GM12878 (cell line): ENCODE measurements at places on chromosomes 5 and 9.

- DNase-seq, result no peak
Measured at GRCh38 chr5:33433303-33434240, 7.2 kb upstream of the TARS1 start.

GRCh38 chr5:67487862-67488261 lies 291.3 kb upstream of the CD180 start:
- DNase-seq, result no peak

DNA sequence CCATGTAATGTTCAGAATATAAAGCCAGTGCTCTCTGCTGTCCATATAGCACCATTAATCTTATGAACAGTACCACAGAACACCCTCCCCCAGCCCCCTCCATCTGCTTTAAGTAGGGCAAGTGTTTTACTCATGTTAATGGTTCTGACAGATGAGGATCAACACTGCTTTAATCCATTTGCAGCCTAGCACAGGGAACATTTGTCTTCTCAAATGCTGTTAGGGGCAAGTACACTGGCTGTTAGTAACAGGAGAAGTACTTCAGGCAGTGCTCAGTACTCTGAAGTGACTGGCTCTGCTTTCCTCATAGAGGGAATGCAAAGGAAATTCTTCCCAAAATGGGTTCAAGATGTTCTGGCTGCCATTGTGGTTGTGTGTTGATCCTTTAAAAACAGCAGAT lies 202.6 kb downstream of the DCP2 start:
- no peak for DNase-seq

DNA sequence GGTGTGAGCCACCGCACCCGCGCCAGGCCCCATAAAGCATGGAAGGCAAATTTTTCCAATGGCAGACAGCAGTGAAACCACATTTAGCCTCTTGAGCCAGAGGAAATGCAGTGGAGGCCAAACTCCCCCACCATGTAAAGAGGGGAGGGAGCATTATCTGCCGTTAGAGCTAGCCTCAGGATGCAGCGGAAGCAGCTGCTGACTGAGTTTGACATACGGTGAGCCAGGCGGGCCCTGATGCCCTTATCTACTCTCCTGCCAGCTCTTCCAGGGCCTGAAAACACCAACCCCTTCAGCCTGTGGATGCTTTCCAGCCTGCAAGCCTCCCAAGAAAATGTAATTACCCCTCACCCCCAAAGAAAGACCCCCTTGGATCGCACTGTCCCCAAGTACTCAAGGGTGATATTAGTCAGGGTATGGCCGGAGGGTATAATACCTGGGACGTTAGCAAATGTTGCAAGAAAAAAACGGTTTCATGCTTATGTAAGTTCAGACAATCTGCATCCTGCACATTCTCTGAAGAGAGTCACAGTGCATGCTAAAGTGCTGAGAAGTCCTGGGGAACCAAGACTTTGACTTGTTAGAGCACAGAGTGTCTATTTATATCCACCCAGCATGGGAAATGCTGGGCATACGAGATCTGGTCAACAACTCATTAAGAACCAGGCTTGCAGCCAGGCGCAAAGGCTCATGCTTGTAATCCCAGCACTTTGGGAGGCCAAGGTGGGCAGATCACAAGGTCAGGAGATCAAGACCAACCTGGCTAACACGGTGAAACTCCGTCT lies 11.3 kb upstream of the GGTA1 start:
- no peak for DNase-seq

GRCh38 chr9:129547063-129547462 lies 73.8 kb downstream of the C9orf50 start:
- no peak for DNase-seq

- DNase-seq, result no peak
Measured at GRCh38 chr9:110016340-110016739, 191.6 kb downstream of the C9orf152 start.

- no peak for DNase-seq
Measured at GRCh38 chr9:97064176-97064575, 25.2 kb upstream of the CTSV start.

- DNase-seq, result no peak
Measured at GRCh38 chr5:94196953-94197352, 421.5 kb downstream of the KIAA0825 start.

DNA sequence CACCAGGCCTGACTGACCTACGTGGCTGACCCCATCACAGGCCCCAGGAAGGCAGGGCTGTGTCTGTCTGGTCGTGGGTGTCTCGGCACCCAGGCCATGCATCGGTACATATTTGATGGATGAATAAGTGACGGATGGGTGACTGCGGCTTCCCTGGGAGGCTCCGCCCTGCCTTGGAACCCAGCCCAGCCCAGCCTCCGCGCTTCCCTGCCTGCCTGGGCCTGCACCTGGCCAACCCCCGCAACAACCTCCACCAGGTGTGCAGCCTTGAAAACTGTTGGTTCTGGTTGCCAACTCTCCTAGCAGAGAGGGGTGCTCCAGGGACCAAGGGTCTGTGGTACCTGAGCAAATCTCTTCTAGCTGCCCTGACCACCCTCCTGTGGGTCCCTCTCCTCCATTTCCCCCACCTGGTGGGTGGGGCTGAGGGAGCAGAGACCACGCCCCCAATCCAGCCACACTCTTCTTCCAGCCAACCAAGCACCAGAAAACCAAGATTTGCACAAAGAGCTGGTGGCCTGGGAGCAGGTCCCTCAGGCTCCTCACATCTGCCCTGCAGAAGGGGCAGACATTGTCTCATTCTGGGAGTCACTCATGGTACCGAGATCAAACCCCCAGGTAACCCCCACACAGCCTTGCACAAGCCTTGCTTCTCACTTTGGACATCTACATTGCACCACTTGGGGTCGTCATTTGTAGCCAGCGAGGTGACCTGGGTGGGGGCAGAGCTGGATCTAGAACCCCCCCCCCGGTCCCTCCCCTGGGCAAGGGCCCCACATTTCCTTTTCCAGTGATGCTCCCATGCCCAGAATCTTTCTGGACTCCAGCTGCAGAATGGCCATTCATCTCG lies 100.6 kb upstream of the IER5L start:
- DNase-seq, result no peak

DNA sequence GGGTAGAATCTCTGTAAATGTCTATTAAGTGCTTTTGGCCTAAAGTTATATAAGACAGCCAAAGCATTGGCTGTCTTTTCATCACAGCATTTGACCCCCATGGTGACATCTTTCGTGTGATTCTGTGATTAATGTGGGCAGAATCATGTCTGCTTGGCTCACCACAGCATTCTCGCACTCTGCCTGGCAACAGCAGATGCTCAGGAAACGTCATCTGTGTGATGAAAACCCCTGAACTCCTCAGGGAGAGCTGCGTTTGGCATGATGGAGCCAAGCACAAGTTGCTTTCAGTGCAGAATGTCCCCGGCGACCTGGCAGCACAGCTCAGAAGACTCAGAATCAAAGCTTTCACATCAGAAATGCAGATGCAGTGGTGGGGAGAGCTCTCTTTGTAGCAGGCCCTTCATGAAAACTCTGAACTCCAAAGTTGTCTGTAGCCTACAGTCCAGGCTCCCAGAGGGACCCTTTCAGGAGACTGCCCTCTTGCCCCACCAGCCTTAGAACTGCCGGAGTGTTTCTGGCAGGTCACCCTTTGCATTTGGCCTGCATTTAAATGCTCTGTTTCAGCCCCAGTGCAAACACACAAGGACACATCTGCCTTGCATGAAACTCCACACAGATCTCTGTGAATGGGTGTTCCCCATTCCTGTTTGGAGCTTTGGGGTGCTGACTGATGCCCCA lies 155.6 kb upstream of the PANK3 start:
- DNase-seq, result no peak

- no peak for DNase-seq
Measured at GRCh38 chr5:44691802-44692201, 116.9 kb upstream of the MRPS30 start.

GRCh38 chr5:148090773-148091250 lies 27.0 kb downstream of the SPINK5 start:
- no peak for DNase-seq

- DNase-seq, result no peak
Measured at GRCh38 chr5:149938791-149939358, 5.7 kb downstream of the PDE6A start.

DNA sequence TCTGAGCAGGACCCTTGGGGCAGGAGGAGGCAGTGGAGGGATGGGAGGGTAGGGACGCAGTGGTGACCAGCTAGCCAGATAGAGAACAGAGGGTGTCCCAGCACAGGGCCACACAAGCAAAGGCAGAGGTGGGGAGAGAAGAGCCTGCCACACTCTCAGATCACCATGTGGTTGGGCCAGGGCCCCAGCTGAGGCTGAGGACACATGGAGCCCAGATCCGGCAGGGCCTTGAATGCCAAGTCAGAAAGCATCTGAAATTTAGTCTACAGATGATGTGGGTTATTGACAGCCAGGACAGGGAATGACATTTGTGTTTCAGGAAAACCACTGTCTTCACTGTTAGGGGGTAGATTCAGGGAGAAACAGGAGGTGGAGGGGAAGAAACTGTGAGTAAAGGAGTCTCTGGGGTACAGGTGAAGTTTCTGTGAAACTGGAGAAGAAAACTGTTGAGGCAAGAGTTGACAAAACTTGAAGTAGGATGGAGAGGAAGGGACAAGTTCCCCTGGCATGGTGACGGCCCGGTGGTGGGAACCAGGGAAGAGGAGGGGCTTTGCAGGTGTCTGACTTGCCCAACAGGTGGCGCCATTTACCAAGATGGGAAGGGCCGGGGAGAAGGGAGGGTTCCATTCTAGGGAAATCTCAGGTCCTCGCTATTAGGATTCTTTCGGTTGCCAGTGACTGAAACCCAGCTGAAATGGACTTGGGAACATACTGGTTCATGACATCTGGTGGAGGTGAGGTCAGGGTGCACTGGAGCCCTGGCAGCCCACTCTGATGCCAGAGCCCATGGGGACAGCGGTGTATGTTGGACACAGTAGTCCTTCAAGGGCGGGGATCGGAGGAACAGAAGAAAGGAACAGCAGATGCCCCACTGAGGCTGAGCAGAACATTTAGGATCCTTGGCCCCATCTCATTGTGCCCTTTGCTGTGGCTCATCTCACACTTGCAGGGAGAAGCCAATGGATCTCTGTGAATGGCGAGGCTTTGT lies 100.1 kb downstream of the KCNIP1 start:
- no peak for DNase-seq

GRCh38 chr5:108259306-108259705 lies 122.6 kb downstream of the FBXL17 start:
- DNase-seq, result no peak

- no peak for DNase-seq
Measured at GRCh38 chr9:38263532-38263931, 129.0 kb upstream of the ALDH1B1 start.

DNA sequence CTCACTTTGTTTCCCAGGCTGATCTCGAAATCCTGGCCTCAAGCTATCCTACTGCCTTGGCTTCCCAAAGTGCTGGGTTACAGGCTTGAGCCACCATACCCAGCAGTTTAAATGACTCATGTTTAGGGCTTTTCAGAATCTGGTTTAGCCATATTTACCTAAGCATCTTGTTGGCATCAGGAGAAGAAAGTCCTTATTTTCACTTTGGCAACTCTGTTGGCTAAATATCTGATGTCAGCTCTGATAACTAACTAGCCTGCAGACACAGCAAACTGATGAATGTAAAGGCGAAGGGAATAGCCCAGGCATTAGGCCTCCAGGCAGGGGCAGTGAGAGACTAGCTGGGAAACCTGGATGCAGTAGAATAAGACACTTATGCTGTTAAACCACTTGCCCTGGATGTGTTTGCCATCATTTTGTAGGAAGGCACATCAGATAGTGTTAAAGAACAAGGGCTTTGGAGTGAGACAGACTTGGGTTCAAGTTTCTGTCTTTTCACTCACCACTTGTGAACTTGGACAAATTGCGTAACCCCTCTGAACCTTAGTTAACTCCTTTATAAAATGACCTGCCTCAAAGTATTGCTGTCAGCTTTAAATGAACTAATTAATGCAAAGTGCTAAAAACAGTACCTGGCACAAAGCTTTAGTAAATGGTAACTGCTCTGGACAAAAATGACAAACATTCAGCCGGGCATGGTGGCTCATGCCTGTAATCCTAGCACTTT lies 34.7 kb upstream of the GARNL3 start:
- no peak for DNase-seq

- DNase-seq, result no peak
Measured at GRCh38 chr9:126372716-126373115, 46.1 kb downstream of the MVB12B start.

DNA sequence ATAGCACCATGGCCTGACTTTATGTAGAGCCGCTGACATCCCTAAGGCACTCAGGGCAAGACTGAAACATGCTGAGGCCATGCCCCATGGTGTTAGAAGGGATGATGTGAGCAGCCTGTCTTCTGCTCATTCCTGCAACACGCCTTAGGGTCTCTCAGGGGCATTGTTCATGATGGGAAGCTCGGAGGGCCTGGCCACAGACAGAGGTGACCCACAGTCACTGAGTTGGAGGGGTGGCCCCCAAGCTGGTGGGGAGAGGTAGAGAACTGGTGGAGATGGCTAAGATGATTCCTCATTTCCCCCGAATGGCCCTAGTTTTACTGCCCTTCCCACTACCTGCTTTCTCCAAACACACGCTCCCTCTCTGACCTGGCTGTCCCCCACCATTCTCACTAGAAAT lies 135.2 kb downstream of the BARX1 start:
- DNase-seq, result no peak
